ENCODE measurements at places on chromosomes 6 and 20. TPM values are rescaled to one million over a fixed set of nuclear protein-coding genes. Genes with fewer than 3 reads are reported as not detected.

DNA sequence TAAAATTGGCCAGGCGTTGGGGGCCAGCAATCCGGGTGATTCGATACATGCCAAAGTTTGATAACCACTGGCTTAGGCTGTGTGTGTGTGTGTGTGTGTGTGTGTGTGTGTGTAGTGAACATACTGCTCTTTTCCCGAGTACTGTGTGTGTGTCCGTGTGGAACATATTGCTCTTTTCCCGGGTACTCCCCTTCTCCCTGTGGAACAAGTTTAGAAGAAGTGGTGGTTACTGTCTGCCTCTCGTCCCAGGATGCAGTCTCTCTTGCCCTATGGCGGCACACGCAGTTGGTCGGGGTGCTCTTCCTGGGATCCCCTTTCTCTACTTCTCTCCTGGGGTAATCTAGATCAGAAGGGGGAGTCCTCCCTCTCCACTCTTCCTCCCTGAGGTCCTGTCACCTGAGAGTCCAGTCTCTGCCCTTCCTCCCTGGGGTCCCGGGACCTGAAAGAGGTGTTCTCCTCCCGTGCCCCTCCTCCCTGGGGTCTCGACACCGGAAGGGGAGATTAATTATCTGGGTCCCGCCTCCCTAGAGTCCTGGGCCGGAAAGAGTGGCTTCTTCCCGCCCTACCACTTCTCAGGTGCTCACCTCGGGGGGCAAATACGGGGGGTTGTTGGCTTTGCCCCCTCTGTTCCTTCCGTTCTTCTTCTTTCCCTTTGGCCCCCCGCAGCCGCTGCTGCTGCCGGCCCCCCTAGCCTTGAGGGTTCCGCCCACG is 516 bp downstream of the GTPBP2 start:
- H3K36me3 ChIP-seq: no peaks in the 10 kb centered on the region
- no peak for DNase-seq
- peak overlapping the region; percentile 91 for H3K27ac ChIP-seq

Gene B3GAT2
- 0.05 TPM for total RNA-seq

Gene OR2B6
- total RNA-seq: 0.26 TPM

GRCh38 chr6:2919886-2920285 is 16.8 kb upstream of the SERPINB9 start:
- no peaks in the 10 kb centered on the region for H3K27me3 ChIP-seq
- no peak for DNase-seq
- no peak overlapping the region for H3K4me3 ChIP-seq
- no peak overlapping the region for H3K27ac ChIP-seq
- H3K36me3 ChIP-seq: no peaks in the 10 kb centered on the region

Gene ADGRF4
- total RNA-seq: 0.10 TPM

DNA sequence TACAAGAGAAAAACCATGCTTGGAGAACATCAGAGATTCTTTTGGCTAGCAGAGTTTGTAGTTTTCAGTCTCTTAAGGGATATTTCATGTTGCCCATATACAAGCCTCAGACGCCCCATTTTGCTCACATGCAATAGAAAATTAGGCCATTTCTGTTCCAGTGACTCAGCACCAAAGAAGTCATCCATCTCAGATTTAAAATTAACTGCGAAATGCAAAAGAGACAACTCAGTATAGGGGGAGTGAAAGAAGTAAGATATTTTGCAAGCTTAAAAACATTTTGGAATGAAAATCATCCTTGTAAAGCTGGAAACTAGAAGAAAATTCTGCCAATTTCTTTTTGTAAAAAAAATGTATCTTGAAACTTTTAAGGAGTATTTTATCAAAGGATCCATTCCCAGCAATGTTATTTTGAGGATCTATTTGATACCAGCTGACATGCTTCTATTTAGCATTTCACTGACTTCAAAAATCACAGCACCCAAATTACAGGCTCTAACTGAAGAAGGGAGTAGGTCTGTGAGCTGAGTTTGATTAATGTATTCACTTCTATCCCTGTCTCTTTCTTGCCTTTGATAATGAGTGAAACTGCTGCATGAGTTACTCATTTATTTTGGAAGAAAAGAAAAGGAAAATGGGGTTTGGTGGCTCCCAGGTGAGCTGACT is 223.7 kb upstream of the SULF2 start:
- no peaks in the 10 kb centered on the region for H3K27me3 ChIP-seq
- H3K27ac ChIP-seq: no peak overlapping the region
- DNase-seq: no peak
- no peak overlapping the region for H3K4me3 ChIP-seq
- no peaks in the 10 kb centered on the region for H3K4me1 ChIP-seq

- H3K4me3 ChIP-seq: no peak overlapping the region
- no peaks in the 10 kb centered on the region for H3K4me1 ChIP-seq
- DNase-seq: no peak
- H3K27ac ChIP-seq: no peak overlapping the region
- H3K27me3 ChIP-seq: no peaks in the 10 kb centered on the region
Measured at GRCh38 chr6:22027040-22027725, 269.7 kb downstream of the PRL start.

Gene TDP2
- 33.6 TPM for total RNA-seq

DNA sequence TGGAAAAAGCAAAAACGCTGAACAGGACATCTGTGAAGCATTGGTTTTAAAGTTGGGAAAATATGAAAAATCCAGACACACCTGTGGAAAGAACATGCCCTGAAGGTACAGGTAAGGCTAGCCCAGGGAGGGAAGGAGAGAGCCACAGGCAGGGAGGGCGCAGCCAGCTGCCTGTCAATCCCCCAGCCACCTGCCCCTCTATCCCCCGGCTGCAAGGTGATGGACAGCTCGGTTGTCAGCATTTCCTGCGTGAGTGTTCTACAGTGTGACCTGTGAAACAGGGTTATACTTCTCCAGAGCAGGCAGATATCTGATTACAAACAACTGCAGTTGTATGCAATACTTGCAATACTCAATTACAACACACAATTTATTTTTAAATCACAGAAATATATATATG is 358.1 kb downstream of the SMOC2 start:
- H3K27me3 ChIP-seq: peaks cover 4% of the 10 kb centered on the region
- H3K36me3 ChIP-seq: no peaks in the 10 kb centered on the region
- H3K4me3 ChIP-seq: no peak overlapping the region
- no peaks in the 10 kb centered on the region for H3K4me1 ChIP-seq
- DNase-seq: no peak

Gene WFDC6
- total RNA-seq: not detected

GRCh38 chr6:57013521-57013926 is 33.0 kb upstream of the KIAA1586 start:
- H3K27ac ChIP-seq: no peak overlapping the region
- no peaks in the 10 kb centered on the region for H3K27me3 ChIP-seq
- no peaks in the 10 kb centered on the region for H3K36me3 ChIP-seq
- no peak for DNase-seq
- H3K4me3 ChIP-seq: no peak overlapping the region

Gene HLA-DQA1
- total RNA-seq: 0.39 TPM

- H3K4me3 ChIP-seq: no peak overlapping the region
- no peak overlapping the region for H3K27ac ChIP-seq
- no peaks in the 10 kb centered on the region for H3K36me3 ChIP-seq
- no peak for DNase-seq
- no peaks in the 10 kb centered on the region for H3K4me1 ChIP-seq
Measured at GRCh38 chr6:6709106-6709505, 120.6 kb downstream of the LY86 start.

Gene HBS1L
- 79.2 TPM for total RNA-seq

Gene MATN4
- 0.15 TPM for total RNA-seq
